ENCODE measurements at places on chromosomes 2 and 18.

DNA sequence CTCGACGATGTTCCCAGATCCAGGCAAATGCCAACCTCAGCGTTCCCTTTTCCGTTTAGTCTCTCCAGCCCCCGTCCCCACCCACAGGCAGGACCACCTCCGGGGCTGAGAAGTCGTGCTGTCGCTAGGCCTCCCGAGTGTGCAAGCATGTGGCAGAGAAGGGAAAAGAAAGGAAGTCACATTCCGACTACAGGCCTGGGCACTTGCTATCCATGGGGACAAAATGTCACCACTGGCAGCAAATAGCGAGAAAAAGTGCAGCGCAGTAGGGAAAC, 420 bp downstream of the PIGN start:
- peak; percentile 1 for DNase-seq

DNA sequence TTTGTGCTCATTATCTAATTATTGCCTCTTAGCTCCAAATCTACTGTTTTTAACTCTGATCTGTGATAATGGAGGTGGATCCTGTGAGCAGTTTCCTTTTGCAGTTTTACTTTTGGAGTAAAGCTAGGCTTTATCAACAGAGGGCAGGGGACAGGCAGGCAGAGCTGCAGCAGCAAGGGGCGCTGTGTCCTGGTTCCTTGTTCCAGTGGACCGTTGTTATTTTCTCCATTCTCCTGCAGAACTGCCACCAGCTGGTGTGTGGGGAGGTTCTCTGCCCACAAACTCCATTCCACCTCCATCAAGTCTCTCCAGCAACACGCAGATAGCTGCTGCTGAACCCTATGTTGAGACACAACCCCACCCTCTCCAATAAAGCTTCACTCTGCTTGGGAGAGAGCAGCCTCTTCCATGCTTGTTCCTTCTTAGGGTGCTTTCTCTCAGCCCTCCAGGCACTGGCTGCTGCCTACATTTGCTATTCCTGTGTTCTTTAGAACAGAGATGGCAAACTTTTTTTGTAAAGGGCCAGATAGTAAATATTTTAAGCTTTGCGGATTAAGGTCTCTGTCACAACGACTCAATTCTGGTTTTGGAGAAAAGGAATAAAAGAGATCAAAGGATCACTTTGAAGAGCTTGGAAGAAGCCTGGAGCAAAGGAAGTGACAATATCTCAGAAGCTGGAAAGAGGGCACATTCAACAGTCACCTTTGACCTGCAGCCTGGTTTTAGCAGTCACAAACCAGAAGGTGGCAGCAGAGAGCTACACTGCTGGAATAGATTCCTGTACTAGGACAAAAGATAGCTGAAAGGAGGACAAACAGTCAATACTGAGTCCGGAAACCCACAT, 208.8 kb downstream of the CCDC178 start:
- no peak for DNase-seq

- DNase-seq = no peak
These were observed 1.2 kb downstream of the TCF7L1 start for GRCh38 chr2:85134255-85134895.

GRCh38 chr2:233314180-233314925, 6.7 kb downstream of the SAG start:
- no peak for DNase-seq

DNA sequence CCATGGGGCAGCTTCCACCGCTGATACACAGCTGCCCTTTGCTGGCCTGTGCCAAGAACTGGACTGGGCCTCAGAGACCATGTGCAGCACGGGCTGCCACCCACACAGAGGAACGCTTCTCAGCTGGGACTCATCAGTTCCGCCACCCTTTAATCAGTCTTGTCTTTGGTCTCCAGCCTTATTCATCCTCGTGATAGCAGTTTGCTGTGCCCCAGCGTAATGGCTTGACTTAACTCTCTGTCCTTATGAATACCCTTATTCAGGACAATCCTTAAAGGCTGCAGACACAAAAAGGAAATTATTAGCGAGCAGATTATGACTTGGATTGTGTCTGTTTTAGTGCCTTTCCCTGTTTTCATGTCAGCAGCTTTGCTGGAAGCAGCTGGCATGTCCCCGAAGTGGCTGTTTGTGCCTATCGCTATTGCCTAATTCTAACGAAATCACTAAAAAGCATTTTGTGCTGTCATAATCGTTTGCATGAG, 108.9 kb upstream of the DAPL1 start:
- DNase-seq = no peak

DNA sequence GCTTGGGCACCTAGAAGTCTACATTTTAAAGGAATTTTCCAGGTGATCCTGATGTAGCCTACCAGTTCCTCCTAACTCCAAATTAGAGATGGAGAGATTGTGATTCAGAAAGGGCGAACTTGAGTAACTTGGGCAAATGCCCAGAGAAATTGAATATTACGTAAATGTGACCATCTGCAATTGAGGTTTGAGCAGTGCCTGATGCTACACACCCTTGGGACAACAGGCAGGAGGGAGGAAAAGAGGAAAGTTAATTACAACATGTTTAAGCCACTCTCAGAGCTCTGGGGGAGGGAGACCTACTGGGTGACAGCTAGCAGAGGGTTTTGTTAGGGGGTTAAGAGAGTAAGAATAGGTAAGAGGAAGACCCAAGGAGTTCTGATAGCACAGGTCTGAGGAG, 208.9 kb downstream of the LPIN1 start:
- no peak for DNase-seq

GRCh38 chr2:23549821-23550530, 165.0 kb downstream of the KLHL29 start:
- no peak for DNase-seq

GRCh38 chr2:1756456-1756855, 12.1 kb upstream of the PXDN start:
- no peak for DNase-seq

DNA sequence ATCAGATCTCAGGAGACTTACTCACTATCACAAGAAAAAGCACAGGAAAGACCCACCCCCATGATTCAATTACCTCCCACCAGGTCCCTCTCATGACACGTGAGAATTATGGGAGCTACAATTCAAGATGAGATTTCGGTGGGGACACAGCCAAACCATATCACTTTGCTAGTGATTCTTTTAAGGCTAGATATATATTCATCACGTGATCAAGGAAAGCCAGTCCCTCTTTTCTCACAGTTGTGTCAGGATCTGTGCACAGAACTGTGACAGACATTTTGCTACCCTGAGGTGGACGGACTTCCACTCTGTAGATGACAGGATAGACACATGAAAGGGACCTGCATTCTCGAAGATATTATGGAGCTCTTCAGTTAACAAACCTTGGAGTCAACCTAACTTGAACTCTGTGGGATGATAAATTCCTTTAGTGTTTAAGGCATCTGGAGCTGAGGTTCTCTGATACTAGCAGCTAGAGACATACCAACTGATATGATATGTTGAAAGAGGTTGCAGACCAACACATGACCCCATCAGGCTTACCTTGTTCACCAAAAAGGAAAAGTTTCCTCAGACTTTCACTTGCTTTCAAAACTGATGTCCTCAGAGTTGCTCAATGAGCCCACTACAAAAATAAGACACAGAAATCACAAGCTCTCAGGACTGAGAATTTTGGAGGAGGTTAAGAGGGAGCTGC, 66.3 kb upstream of the SCG2 start:
- no peak for DNase-seq

GRCh38 chr2:34949316-34949715, 1350.2 kb upstream of the FAM98A start:
- no peak for DNase-seq

DNA sequence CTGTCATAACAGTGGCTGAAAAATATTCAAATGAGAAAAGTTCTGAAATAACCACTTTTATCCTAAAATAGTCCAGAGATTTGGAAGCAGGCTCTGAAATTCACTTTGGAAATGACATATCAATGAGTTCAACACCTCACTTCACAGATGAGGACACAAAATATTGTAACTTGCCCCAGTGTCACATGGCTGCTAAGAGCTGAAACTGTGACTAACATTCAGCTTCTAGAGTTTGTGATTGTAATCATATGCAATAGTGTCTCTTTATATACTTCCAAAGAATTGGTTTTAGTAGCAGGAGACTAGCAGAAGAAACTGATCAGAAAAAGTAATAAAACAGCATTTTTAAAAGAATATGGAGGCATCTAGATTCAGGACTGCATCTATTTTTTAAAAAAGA, 52.1 kb downstream of the SFT2D3 start:
- DNase-seq = no peak

- no peak for DNase-seq
These were observed 4.8 kb downstream of the MSGN1 start for GRCh38 chr2:17821080-17821479.

- no peak for DNase-seq
These were observed 18.6 kb upstream of the RMC1 start for GRCh38 chr18:23484561-23485182.

DNA sequence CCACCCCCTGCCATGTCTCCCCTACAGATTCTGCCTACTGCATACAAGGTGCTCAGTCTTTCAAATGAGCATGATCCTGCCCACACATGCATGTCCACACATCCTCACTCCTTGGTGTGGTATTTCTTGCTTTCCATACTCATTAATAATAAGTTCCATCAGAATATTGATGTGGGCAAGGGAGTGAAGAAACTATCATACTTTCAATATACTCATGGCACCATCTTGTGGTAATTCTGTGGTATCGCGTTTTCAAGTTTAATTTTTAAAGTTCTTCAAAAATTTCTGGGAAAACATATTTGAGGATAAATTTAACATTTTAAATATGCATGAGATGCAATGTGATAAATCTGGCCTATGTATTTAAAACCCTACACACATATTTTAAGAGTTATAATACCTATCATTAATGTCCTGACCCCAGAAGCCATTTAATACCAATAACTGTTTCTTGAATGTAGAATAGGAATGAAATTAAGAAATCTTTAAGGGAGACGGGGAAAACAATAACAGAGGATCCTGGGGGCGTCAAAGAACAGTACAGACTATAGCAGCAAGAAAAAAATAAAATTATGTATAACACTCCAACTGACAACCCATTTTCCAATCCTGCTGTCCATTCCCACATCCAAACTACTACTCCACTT, 110.1 kb downstream of the ZNF385B start:
- no peak for DNase-seq

DNA sequence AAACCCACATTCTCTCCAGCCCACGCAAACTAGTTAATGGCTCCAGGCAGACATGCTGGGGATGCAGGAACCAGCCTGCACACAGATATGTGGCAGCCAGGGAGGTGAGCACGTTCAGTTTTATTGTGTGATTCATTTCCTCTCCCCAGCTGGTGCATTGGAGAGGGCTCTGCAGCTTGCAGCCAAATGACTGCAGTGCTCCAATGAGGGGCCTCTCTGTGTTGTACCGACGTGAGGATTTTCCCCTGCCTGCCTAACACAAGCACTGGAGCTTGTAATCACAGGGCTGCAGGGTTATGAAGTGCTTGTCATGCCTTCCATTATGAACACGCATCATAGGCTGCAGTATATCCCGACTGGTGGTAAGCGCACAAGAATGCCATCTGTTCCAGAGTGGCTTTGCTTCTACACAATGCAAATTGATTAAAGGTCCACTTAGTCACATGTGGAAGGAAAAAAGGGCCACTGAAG, 92.3 kb upstream of the THUMPD2 start:
- DNase-seq = no peak

DNA sequence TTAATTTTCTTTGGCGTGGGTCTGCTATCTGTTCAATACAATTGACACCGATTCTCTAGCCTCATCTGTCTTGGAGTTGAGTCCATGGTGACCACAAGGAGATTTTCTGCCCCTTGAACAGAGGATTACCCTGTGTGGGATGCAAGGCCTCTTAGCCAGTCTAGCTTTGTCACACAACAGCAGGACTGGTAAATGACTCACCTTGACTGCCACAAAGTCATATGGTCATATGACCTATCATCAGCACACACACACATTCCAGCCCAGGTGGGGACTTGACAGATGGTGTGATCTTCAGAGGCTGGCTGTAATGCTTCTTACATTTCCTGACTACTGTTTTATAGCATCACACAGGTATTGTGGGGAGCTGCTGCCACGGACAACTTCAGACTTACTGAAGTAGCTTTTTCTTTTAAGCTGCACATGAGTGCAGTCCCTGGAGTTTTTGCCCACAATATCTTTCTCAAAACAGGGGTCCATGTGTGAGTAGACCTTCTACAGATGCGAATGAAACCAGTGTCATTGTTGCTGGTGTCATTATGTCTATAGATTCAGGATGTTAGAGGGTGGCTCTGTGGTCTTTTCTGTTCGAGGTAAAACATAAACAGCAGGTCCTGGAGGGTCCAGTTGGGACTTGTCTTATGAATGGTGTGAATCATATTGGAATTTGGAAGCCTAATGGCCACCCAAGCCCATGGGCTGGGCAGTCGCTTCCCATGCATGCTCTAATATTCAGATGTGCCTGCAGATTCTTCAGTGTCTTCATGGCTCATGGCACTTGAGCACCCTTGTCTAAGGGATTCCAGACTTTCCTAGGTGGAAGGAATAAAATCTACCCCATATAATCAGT, 18.6 kb upstream of the ACOXL start:
- peak; percentile 27 for DNase-seq

DNA sequence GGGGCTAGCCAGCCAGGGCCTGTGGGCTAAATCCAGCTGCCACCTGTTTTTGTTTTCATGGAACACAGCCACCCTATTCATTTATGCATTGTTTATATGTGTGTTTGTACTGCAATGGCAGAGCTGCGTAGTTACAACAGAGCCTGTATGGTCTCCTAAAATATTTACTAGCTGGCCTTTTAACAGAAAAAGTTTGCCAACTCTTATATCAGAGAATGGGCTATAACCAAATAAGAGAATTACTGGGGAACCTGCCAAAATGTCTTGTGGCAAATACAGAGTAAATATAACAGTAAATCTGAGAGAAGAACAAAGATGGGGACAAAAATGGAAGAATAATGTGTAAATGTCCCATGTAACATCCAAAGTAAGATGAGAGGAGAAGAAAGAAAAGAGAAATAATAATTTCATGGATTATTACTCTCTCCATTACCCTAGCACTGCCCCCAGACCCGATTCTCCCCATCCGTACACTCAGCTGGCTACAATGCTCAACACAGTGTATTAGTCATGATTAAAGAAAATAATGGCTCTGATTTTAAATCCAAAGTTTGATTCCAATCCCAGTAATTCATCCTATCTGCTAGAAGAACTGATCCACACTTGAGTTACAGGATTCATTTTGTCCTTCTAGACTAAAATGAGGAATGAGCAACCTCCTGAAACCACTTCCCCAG, 249.3 kb downstream of the LRATD1 start:
- no peak for DNase-seq

DNA sequence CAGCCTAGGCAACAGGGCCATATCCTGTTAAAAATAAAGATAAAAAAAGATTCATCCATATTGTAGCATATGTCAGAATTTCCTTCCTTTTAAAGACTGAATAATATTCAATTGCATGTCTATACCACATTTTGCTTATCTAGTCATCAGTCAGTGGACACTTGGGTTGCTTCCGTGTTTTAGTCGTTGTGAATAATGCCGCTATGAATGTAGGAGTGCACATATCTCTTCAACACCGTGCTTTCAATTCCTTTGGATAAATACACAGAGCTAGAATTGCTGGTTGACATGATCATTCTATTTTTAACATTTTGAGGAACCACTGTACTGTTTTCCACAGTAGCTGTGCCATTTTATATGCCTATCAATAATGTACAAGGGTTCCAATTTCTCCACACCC, 14.0 kb upstream of the PLB1 start:
- no peak for DNase-seq

- no peak for DNase-seq
These were observed 26.2 kb upstream of the SNORC start for GRCh38 chr2:232843834-232844233.
